Adipose tissue (tissue), 3 donors: ENCODE measurements at places on chromosomes 4 and X. TPM values are rescaled to one million over a fixed set of nuclear protein-coding genes. Genes with fewer than 3 reads are reported as not detected.

The FOXO4 gene
- 9.1 TPM for polyA plus RNA-seq

The TREX2 gene
- 0.46 TPM for polyA plus RNA-seq

The SYP gene
- 2.1 TPM for polyA plus RNA-seq

The ADH1B gene
- 3,622 TPM for polyA plus RNA-seq

The PF4V1 gene
- not detected for polyA plus RNA-seq

The CFP gene
- polyA plus RNA-seq = 1.5 TPM

The DCHS2 gene
- polyA plus RNA-seq = under 0.01 TPM

The ETDB gene
- not detected for polyA plus RNA-seq

The TMEM154 gene
- polyA plus RNA-seq = 0.98 TPM

The ANOS1 gene
- 2.5 TPM for polyA plus RNA-seq

The SSX2B gene
- polyA plus RNA-seq = not detected

The PTTG2 gene
- polyA plus RNA-seq = not detected

The PNMA6A gene
- polyA plus RNA-seq = 0.91 TPM

The UGT8 gene
- polyA plus RNA-seq = not detected

The RAB33A gene
- 0.56 TPM for polyA plus RNA-seq

The SLC38A5 gene
- 6.5 TPM for polyA plus RNA-seq

The DGKK gene
- not detected for polyA plus RNA-seq

The SMR3B gene
- polyA plus RNA-seq = not detected

The PABPC5 gene
- 0.88 TPM for polyA plus RNA-seq

The MEPE gene
- polyA plus RNA-seq = not detected

The ZNF141 gene
- 2.8 TPM for polyA plus RNA-seq

The PDZD4 gene
- polyA plus RNA-seq = 2.1 TPM

The MAOA gene
- polyA plus RNA-seq = 210 TPM

The GIMD1 gene
- not detected for polyA plus RNA-seq

The GABRG1 gene
- 0.03 TPM for polyA plus RNA-seq

The MBNL3 gene
- 1.7 TPM for polyA plus RNA-seq

The MAGEA8 gene
- not detected for polyA plus RNA-seq

The PDCL2 gene
- polyA plus RNA-seq = not detected
